NCI-H2081 (cell line): ENCODE measurements at places on chromosomes 2 and 18.

DNA sequence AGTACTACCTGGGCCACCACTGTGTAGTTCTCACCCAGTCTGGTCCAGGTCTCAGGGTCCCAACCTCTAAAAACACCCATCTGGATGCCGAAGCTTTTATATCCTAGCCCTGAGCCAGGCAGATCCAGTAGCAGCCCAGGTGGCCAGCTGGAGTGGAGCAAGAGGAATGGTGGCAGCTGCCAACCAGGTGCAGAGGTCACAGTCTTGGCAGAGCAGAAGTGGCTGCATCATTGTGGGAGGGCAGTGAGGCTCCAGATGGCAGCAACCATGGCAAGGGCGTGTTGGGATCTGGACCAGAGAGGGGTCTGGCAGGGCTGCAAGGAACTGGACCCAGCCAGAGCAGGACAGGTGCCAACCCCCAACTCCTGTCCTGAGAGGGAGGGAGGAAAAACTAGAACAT, 72.2 kb upstream of the AGAP1 start:
- DNase-seq: no peak

- DNase-seq: no peak
Observed at GRCh38 chr2:30964334-30965005, 157.2 kb upstream of the CAPN13 start.

- DNase-seq: no peak
Observed at GRCh38 chr2:196839574-196839973, 30.4 kb upstream of the C2orf66 start.

- DNase-seq: no peak
Observed at GRCh38 chr2:53058526-53058925, 709.1 kb upstream of the CHAC2 start.

DNA sequence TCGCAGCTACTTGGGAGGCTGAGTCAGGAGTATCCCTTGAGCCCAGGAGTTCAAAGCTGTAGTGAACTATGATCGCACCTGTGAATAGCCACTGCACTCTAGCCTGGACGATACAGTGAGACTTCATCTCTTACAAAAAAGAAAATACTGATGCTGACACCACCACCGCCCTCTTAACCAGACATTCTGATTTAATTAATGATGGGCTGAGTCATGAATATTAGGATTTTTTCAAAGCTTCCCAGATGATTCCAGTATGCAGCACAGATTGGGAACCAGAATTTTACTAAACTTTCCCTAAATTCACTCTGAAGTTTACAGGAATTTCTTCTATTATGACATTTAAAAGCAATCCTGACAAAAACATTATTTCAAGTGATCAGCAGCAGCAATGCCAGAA, 130.1 kb downstream of the ERBB4 start:
- no peak for DNase-seq

DNA sequence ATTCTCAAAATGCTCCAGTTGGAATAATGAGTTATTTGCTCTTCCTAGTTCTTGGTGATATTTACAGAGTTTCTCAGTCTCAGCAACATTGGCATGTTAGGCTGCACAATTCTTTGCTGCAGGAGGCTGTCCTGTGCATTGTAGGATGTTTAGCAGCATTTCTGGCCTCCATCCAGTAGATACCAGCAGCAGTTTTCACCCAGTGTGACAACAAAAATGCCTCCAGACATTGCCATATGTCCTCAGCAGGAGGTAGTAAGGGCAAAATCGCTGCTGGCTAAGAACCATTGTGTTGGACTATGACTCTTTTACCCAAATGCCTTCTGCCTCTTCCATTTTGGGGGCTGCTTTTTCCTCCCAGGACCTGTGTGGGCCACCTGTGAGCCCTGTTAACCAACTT, 50.4 kb downstream of the PAX8 start:
- DNase-seq: no peak
